ENCODE measurements at places on chromosomes 1 and 21. TPM values are rescaled to one million over a fixed set of nuclear protein-coding genes. Genes with fewer than 3 reads are reported as not detected.
A peak's percentile ranks its signal among the peaks of the same experiment; 100 is the strongest.

Gene SYTL1
- 11.2 TPM for total RNA-seq

Gene S100A5
- not detected for total RNA-seq

Gene KANK4
- total RNA-seq: 21.5 TPM

Gene TFF1
- 9.8 TPM for total RNA-seq

Gene CXADR
- total RNA-seq: 102 TPM

Gene PCAT6
- total RNA-seq: not detected

DNA sequence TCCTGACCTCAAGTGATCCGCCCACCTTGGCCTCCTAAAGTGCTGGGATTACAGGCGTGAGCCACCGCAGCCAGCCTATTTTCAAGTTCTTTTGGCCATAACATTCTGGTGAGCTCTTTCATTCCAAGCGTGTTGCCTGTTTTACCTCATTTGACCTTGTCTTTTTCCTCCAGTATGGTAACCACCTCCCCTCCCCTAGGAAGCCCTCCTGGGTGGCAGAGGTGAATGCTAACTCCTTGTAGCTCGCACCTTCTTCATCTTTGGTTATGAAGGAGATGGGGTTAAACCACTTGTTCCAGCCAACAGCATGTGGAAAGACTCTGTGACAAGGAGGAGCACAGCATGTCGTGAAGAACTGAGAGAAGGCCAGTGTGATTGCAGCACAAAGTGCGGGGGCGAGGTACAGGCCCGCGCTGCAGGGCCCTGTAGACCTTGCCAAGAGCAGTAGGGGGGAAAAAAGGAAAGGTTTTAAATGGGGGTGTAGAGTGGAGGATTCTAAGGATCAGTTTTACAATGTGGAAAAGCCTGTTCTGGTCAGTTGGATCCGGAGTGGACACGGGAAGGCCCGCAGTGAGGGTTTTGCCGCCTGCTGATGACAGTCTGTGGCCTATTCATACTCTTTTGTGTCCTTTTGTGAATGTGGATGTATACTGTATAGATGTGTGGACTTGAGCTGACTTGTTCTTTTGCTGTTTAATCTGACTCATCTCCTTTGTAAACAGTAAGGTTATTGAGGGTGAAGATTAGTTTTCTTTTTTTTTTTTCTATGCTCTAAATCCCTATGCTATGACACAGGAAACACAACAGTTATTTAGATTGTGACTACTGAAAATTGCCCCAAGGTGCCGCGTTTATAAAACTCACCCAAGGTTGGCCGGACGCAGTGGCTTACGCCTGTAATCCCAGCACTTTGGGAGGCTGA is 7.5 kb upstream of the ZNF436 start:
- DNase-seq: peak; percentile 32

- no peak for DNase-seq
Measured at GRCh38 chr1:228182296-228183030, 16.9 kb downstream of the IBA57 start.

- DNase-seq: no peak
Measured at GRCh38 chr1:220382994-220383393, 110.7 kb upstream of the RAB3GAP2 start.

GRCh38 chr1:111184663-111185062 is 15.8 kb downstream of the DENND2D start:
- DNase-seq: no peak

DNA sequence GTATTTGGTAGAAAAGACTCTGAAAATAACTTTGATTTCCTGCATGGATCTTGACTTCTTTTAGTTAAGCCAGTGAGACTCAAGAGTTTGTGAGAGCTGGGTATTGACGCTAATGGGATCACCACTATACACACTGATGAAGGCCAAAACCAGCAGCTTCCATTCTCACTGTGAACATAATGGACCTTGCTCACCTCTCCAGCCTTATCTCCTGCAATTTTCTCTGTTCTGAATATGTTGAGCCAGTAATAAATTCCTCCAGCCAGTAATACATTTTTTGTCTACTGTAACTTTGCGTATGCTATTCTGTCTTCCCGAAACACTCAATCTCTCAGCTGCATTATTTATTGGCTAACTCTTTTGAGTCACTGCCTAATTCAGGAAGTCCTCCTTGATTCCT is 111.6 kb upstream of the PPP2R5A start:
- DNase-seq: no peak

DNA sequence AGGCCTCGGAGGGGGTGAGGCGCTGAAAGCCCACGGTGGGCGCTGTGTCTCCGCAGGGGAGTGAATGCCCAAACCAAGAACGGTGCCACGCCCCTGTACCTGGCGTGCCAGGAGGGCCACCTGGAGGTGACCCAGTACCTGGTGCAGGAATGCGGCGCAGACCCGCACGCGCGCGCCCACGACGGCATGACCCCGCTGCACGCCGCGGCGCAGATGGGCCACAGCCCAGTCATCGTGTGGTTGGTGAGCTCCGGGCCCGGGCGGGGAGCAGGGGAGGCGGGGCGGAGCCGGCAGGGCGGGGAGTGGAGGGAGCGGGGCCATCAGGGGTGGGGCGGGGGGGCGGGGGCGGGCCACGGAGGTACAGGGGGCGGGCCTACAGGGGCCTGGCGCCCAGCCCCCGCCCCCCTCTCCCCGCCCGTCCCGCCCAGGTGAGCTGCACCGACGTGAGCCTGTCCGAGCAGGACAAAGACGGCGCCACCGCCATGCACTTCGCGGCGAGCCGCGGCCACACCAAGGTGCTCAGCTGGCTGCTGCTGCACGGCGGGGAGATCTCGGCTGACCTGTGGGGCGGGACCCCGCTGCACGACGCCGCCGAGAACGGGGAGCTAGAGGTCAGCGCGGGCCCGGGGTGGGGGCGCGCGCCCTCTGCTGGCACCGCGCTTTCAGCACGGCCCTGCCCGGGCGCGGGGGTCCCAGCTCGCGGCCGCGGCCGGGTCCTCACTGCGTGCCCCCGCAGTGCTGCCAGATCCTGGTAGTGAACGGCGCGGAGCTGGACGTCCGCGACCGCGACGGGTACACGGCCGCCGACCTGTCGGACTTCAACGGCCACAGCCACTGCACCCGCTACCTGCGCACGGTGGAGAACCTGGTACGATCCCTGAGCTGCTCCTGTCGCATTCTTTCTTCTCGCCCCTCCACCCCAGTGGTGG is 15.9 kb downstream of the ESPN start:
- DNase-seq: peak; percentile 80

DNA sequence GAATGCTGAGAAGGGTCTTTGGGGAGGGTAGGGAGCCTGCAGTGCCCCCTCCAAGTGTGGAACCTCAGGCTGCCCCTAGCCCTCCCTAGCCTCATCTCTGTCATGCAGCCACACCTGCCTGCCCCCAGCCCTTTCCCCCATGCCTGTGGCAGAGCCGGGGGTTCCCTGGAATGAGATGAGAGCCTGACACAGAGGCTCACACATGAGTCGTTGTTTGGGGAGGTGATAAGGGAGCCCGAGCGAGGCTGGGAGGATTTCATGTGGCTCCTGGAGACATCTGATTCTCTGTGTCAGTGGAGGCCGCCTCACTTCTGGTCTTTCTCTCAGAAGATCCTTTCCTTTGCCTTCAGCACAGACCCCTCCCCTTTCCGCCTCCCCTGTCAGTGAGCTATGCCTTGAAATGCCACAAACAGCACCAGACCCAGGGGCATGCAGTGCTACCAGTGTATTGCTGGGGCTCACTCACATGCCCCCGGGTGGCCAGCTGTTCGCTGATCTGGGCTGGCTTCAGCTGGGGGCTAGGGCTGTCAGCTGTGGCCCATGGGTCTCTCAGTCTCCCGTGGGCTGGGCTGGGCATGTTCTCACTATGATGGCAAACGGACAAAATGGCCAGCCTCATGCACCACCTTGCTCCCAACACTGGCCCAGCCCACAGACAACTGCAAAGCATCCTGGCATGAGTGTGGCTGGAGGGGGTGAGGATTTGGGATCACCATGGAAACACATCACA is 102.6 kb downstream of the AJAP1 start:
- DNase-seq: no peak

- no peak for DNase-seq
Measured at GRCh38 chr1:91080650-91081049, 58.8 kb upstream of the ZNF644 start.

DNA sequence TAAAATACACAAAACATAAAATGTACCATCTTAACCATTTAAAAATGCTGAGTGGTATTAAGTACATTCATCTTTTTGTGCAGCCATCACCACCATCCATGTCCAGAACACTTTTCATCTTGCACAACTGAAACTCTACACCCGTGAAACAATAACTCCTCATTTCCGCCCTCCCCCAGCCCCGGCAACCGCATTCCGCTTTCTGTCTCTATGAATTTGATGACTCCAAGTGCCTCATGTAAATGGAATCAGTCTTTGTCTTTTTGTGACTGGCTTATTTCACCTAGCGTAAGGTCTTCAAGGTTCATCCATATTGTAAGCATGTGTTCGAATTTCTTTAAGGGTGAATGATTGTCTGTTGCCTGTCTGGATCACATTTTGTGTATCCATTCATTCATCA is 37.2 kb downstream of the SCCPDH start:
- no peak for DNase-seq

DNA sequence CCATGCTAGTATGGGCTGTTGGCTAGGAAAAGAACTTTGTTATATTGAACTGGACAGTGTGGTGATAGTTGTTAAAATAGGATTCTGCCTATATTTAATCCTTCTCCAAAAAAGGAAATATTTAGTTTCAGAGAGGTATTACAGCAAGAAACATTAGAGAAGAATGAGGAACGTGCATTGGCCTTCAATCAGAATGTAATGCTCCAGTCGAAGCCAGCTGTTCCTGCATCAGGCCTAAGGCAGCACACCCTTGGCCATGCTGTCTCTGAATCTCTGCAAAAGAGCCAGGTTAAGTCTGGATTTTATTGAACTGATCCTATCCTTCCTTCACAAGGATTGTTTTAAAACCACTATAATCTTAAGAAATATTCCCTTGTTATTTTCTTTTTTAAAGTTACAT is 35.3 kb upstream of the RALGPS2 start:
- no peak for DNase-seq

DNA sequence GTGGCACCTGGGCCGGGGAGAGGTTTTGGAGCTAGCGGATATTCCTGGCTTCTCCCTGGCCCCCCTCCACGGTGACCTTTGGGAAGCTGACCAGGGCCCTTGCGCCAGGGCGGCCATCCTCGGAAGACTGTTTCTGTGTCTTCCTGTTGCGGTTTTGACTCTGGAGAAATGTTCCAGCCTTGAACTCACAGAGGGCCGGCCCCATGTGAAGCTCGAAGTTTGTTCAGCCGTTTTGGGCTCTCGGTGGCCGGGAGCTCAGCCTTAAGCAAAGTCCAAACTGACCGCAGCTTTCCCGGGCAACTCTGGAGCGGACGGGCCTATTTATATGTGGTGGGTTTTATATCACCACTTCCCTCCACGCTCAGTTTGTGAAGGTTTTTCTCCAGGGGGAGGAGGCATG is 17.0 kb upstream of the WNT4 start:
- no peak for DNase-seq

DNA sequence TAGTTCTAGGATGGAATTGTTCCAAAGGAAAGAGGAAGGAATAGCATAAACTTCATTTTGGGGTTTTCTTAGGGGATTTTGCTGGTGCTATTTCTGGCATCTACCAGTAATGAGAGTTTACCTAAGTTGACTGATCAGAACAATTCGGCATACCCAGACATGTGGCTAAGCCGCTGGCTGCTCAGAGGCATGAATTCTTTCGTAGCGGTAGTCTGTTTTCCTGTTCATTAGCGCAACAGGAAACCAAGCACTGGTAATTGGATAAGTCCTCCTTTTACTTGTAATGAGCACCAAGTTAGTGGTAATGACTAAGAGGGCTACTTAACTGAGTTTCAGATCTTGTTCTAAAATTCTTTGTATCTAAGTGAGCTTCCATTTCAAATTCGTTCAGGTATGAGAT is 38.6 kb downstream of the C21orf91 start:
- DNase-seq: no peak

GRCh38 chr1:103002005-103002404 is 106.3 kb downstream of the COL11A1 start:
- DNase-seq: no peak

- DNase-seq: no peak
Measured at GRCh38 chr1:220990427-220991339, 111.4 kb downstream of the HLX start.

DNA sequence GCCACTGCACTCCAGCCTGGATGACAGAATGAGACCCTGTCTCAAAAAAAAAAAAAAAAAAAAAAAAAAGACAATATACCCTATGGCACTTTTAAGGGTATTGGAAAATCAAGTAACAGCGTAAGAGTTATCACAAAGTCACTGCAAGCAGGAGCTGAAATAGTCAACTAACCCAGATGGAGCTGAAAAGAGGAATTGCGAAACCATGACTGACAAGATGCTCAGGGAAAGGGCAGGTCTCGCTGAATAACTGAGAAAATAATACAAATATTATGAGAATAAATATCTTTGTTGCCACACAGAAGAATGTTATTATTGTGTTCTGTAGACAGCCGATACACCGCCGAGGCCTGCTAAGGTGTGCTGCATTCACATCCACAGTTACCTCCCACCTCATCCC is 17.8 kb downstream of the HLCS start:
- no peak for DNase-seq

DNA sequence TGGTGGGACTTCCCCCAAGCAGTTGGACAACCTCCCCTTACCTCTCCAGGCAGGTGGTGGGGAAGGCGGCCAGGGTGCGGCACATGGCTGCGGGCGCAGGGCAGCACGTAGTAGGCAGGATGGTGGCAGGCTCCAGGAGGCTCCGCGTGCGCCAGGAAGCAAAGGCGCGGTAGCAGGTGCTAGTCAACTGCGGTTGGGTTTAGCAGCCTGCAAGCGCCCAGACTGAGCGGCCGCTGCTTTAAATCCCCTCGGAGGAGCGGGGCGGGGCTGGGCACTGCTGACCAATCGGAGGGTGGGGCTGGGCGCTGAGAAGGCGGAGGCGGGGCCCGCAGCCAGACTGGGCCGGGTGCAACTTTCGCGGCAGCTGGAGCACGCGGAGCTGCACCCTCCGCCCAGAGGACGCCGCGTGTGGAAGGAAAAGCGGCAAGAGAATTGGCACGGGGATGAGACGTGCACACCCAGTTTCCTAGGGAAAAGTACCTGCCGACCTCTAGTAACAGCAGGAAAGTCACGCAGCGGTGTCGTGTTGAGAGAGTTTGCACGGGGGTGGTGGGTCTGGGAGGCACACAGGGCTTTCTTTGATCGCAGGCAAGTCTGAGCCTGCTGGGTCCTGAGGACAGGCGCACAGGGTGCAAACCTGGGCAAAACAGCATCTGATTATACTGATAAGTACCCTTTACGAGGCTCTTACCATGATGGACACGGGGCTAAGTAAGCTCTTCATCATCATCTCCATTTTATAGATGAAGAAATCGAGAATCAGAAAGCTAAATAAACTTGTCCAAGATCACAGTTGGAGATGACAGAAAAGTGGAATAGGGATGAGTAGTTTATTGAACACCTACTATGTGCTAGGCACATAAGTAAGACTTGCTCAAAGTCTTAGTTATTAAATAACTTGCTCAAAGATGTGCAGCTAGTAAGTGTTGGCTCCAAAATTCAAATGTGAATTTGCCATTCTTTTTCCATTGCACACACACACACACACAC is at the start of gene RGS16:
Gene RGS16, minus strand, starts transcription at position 215 of the 990 bp plus-strand sequence. Its CDS starts 130 bp downstream, at position 85.
- peak; percentile 89 for DNase-seq

DNA sequence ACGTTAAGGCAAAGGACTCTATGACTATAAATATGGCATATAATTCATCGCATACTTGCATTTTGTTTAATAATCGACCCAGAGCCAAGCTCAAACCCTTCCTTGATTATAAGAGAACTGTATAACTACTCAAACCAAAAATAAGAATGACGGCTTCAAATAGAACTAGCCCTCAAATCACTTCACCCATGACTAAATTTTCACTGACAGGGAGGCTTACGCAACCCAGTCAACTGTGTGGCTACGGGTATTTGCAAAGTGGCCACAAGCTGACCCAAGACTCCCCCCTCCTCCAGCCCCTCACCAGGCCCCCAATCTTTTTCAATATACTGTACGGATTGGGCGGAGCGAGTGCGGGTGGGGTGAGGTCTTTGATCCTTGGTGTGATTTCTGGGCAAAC is 268.3 kb downstream of the ASTN1 start:
- DNase-seq: no peak

GRCh38 chr1:14842891-14843290 is 244.4 kb downstream of the KAZN start:
- DNase-seq: no peak

Measured in Caco-2 (cell line).